ENCODE measurements at places on chromosomes 5 and 9. TPM values are rescaled to one million over a fixed set of nuclear protein-coding genes. Genes with fewer than 3 reads are reported as not detected.

DNA sequence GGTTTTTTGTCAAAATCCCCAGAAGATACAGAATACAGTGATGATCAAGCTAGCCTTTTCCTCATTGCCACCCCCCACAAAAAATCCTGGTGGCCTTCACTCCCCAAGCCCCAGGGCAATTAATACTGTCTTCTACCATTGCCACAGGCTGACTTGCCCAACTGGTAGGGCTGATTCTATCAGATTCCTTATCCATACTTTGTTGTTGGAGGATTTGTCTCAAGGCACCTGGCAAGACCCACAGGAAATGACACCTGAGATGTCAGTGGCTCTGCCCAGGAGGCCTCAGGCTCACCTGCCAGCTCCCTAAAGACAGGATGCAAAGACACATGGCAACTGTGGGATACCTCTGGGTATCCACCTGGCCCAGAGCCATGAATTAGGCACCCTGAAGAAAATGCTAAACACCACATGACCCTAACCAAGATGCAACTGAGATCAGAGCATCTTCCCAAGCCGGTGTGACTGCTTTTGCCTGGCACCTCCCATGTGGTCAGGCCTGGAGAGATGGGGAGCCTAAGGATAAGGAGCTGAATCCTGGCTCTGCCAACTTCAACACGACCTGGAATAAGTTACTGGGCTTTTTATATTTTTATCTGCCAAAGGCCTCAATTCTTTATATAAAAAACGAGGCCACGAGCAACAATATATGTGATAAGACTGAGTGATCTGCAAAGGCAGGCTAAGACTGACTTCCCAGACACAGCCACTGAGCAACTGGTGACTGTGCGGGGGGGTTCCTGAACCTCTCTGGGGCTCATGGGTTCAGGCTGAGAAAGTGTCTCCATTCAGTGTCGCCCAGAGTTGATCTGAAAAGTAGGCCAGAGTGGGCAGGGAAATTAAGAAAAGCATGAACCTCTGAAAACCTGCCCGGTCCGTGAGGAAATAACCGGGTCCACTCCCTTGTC is 944 bp downstream of the ATOX1 start:
- peaks cover 5% of the 10 kb centered on the region for H3K36me3 ChIP-seq
- no peaks in the 10 kb centered on the region for H3K27me3 ChIP-seq
- H3K4me3 ChIP-seq, result peak overlapping the region; percentile 88
- peak overlapping the region; percentile 65 for H3K27ac ChIP-seq

DNA sequence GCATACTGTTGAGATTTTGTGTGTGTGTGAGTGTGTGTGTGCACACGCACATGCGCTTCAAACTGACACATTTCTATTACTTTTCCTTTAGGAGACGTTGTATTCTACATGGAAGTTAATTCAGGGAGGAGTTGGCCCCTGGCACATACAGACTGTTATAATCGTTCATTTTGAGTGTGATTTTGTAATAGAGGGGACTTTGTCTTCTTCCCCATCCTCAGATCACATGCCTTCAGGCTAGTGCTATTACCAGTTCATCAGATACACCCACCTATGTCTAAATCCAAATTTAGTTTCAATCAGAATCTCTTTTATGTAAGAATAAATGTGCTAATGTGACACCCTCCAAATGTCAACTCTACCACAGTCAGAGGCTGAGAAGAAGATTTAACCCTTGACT is 90.2 kb downstream of the FBXO4 start:
- no peak overlapping the region for H3K27ac ChIP-seq
- H3K4me1 ChIP-seq, result no peaks in the 10 kb centered on the region
- no peak for DNase-seq
- no peak overlapping the region for H3K4me3 ChIP-seq
- no peaks in the 10 kb centered on the region for H3K36me3 ChIP-seq

DNA sequence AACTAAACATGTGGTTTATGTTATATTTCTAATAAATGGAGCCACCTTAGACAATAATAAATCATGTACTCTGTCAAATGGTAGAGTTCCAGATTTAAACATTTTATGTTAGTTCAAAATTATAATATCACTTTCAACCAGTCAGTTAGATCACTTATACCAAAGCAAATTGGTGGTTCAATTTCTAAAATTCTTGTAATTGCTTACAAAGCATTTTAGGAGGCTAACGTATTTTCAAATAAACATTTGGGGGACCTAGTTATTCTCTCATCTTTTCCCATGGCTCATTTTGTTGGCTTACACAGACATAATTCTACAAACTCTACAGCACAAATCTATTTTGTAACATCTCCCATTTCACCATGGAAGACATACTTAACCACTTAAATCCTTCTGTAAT is 39.9 kb downstream of the EDIL3 start:
- no peak overlapping the region for H3K4me3 ChIP-seq
- H3K4me1 ChIP-seq, result peaks cover 3% of the 10 kb centered on the region
- no peak overlapping the region for H3K27ac ChIP-seq

The CDH12 gene
- total RNA-seq, result not detected

DNA sequence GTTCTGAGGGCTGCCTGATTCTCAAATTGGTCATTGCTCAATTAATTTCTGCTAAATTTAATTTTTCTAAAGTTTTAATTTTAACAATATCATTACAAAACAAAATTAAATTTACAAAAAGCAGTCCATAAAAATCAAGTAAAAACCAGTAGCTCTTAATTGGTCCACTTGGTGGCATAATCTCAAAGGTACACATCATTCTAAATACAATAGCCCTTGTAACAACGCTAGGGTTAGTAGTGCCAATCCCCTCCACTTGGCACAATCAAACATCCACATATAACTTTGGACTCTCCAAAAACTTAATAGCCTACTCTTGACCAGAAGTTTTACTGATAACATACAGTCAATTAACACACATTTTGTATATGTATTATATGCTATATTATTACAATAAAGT is 1.9 kb upstream of the NDUFB6 start:
- no peak for DNase-seq
- no peaks in the 10 kb centered on the region for H3K4me1 ChIP-seq
- H3K27ac ChIP-seq, result no peak overlapping the region
- no peaks in the 10 kb centered on the region for H3K27me3 ChIP-seq
- peaks cover 4% of the 10 kb centered on the region for H3K36me3 ChIP-seq

Measured in IMR-90 (cell line).